Stimulated activated CD8-positive, alpha-beta memory T cell treated with anti-CD3 and anti-CD28 coated beads, Interleukin-4, amount 100 ng/mL, for 4 hours (primary cell): ENCODE measurements at places on chromosomes 2 and 18.

- DNase-seq, result no peak
Observed at GRCh38 chr2:237569041-237569440, 2.7 kb downstream of the PRLH start.

DNA sequence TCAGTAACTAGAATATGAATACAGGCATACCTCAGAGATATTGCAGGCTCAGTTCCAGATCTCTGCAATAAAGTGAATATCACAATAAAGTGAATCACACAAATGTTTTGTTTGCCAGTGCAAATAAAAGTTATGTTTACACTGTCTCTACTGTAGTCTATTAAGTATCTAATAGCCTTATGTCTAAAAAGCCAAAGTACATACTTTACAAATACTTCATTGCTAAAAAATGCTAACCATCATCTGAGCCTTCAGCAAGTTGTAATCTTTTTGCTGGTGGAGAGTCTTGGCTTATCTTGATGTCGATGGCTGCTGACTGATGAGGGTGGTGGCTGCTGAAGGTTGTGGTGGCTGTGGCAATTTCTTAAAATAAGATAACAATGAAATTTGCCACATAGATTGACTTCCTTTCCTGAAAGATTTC, 159.4 kb downstream of the MYO1B start:
- DNase-seq, result no peak

GRCh38 chr2:106106622-106107508, 87.2 kb downstream of the UXS1 start:
- no peak for DNase-seq

DNA sequence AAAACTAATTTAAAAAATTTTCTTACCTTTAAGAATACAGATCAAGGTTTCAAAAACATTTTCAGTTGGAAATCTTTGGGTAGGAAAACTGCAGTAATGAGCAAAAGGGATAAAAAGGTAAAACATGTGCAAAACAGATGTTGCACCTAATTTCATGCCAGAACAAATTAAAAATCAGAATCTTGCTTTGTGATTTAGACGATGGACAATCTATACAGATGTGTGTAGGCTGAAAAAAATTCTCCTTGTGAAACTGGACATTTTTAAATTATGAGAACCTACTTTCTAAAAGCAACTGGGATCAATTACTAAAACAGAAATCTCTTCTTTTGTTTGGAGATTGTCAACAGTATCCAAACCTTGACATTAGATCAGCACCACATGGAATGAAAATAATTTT, 183.2 kb upstream of the ITGA4 start:
- no peak for DNase-seq

DNA sequence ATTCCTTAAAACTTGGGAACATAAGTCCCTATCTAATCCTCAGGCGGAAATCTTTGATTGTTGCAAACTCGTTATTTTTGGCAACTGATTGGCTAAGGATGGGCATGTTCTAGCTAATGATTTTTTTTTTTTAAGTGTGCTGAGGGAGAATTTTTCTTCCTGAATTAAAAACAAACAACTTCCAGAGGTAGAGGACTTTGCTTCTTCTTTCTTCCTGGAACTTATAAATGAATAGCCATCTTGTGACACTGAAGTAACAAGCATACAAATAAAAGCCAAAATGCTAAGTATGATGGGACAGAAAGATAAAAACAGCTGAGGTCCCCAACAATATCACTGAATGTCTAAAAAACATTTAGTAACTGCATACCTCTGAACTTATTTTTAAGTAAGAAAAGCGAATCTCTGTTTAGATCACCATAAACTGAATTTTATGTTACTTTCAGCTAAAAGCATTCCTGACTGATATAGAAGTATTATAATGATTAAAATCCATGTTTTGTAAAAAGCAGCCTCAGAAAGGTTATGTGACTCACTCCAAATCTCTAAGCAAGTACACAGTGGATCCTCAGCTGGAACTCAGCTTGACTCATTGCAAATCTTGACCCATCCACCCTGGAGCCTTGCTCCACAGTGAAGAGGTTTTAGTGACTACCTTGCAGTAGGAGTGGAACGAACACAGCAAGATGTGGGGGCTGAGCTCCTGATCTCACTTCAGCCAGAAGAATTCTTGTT, 344.4 kb downstream of the CLIP4 start:
- DNase-seq, result no peak

GRCh38 chr2:19550750-19551149, 192.3 kb upstream of the OSR1 start:
- no peak for DNase-seq

DNA sequence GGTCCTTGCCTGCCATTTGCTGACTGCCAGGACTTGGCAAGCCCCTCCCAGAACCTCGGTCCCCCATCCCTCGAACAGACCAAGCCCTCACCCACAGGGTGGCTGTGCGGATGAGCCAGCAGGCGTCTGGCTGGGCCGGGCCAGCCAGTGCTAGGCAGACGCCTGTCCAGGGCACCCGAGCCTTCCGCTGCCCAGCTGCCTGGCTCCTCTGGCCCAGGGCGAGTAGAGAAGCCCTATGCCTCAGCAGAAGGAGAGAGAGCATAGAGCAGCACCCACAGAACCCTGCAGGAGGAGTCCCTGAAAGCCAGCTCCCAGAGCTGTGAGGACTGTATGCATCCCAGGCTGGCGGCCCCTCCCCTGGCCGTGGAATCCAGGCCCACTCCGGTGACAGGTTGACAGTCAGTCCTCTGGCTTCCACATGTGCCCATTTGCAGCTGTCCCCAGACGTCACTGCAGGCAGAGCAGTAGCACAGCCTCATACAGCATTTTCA, 62.1 kb upstream of the GLI2 start:
- DNase-seq, result no peak

GRCh38 chr2:125313806-125314205, 1288.7 kb downstream of the CNTNAP5 start:
- DNase-seq, result no peak

- DNase-seq, result no peak
Observed at GRCh38 chr18:54423831-54424230, 66.1 kb downstream of the C18orf54 start.

- DNase-seq, result no peak
Observed at GRCh38 chr18:46379323-46379950, 275.3 kb downstream of the HAUS1 start.

DNA sequence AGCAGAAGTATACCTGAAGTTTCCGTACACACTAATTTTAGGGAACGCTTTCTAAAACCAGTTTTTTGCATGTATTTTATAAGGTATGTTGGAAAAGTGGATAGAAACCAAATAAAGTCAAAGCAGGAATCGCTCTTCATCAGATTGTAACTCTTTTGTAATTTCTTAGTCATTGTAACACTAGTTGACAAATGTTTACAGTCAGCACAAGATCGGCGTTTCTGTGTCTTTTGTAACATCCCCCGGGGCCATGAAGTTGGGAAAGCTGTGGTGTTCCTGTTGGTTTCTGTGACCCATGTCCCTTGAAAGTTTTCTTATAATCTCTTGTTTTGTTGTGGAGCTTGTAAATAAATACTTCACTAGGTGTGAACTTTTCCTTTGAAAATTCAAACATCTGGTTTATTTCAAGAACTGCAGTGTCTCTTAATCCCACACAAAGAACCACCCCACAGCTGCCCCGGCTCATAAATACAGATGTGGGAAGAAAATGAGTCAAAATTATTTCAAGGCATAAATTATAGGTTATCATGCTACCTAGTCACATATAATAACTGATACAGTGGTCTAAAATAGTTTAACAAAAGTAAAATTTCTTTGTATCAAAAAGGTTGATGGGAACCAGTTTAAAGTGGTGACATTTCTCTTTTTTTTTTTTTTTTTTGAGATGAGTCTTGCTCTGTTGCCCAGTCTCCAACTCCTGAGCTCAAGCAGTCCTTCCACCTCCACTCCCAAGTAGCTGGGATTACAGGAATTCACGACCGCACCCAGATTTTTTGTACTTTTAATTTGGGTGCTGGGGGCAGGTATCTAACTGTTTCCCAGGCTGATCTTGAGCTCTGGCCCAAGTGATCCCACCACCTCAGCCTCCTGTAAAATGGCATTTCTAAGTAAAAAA, 751 bp upstream of the NMI start:
- no peak for DNase-seq

- no peak for DNase-seq
Observed at GRCh38 chr2:220814441-220814840, 757.7 kb downstream of the EPHA4 start.

GRCh38 chr18:22172594-22173049, 3.2 kb downstream of the GATA6 start:
- DNase-seq, result no peak

DNA sequence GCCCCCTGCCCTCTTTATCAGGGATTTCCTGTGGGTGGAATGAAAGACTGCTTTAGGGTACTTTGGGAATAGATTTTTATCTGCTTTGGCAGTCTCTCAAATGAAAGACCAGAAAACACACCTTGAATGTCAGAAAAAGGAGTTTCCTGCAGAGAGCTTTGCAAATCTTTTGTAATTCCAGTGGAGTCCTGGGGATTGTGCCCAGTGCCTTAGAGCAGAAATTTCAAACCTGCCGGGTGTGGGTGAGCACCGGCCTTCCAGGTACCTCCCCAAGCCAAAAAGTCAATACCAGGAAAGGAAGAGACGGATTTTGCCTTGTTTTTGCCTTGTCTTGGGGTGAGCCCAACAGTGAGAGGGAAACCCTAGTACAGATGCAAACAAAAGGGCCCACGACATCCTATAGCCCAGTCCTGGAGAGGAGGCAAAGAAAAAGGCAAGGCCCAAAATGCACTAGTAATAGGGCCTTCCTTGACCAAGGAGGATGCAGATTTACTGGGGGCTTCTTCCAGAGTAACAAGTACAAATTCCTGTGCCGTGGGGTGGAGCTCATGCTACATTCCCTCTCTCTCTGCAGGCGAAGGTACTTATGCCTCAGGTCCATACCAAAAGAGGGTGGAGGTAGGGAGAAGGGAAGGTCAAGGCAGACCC, 36.4 kb downstream of the FOXI3 start:
- no peak for DNase-seq

DNA sequence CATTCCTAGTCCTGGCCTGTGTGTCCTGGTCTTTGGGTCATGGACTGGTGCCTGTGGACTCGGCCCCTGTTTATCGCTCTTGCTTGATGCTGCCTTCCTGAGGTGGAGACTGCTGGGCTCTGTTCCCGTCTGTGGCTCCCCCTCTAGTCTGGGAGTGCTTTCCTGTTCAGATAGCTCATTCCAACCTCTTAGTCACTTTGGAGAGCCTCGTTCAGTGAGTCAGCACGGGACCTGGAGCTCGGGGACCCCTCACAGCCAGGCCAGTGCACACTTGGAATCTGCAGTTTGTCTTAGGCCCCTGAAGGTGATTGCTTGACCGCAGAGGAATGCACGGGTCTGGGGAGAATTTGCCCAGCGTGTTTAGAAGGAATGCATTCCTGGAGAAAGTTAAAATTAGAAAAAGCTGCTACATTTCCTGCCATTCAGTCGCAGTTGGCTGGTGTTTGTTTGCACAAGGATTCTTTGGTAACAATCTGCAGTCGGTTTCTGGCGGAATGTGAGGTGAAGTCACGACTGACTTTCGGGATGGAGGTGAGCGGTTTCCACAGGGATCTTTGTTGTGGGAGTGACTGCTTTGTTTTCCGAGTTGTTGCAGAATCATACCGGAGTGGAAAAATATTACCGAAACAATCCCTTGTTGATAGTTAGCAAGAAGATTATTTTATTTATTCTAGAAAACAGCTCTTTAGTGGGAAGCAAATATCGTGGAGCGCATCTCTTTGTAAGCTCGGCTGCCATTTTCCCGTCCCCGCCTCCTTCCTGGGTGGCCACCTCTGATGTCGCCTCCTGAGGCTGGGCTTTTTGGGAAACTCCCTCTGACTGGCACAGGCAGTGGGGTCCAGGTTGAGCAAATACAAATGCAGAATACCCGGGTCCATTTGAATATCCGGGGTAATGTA, 29.6 kb downstream of the SH3BP4 start:
- DNase-seq, result no peak

- no peak for DNase-seq
Observed at GRCh38 chr18:79372461-79372860, 23.3 kb upstream of the NFATC1 start.

DNA sequence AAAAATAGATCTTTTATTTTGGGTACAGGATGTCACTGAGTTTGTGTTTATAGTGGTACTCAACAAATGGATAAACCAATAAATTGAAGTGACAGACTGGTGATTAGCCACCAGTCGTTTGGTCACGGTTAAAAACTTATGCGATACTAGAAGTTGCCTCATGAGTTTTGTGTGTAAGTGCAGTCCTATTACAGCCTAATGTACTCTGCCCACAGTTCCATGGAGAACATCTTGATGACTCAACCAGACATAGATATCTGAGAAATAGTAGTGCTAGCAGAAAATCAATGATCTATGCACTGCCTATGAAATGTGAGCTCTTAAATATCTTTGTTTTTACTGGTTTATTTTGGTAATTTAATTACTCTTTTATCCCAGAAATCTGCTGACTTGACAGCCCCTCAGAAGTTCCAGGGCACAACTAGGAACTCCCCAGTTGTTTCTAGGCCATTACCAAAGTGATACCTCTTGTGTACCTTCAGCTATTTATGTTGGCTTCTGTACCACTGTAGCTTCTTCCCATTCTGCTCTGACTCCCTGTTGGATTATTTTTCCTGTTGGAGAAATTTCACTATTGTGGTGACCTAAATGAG, 209.1 kb upstream of the KCNJ3 start:
- no peak for DNase-seq

DNA sequence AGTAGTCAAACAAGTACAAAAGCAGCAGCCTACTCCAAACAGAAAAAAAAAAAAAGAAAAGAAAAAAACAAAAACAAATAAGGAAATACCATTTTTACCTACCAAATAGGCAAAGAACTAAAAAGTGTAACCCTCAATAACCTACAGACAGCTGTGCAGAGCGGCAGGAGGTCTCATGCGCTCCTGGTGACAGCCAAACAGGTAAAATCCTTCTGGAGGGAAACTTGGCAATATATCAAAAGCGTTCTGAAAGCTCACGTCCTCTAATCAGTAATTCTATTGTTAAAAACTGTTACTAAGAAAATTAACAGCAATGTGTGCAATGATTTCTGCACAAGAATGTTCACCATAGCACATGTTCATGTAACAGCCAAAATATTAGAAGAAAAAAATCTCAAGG, 105.6 kb downstream of the AFF3 start:
- no peak for DNase-seq

GRCh38 chr2:46175419-46175818, 121.8 kb upstream of the EPAS1 start:
- DNase-seq, result no peak

GRCh38 chr2:32991091-32991845, 44.5 kb downstream of the LTBP1 start:
- DNase-seq, result no peak

- DNase-seq, result no peak
Observed at GRCh38 chr18:38250971-38251370, 685.4 kb upstream of the CELF4 start.

- no peak for DNase-seq
Observed at GRCh38 chr2:202261531-202261930, 4.0 kb upstream of the NOP58 start.

DNA sequence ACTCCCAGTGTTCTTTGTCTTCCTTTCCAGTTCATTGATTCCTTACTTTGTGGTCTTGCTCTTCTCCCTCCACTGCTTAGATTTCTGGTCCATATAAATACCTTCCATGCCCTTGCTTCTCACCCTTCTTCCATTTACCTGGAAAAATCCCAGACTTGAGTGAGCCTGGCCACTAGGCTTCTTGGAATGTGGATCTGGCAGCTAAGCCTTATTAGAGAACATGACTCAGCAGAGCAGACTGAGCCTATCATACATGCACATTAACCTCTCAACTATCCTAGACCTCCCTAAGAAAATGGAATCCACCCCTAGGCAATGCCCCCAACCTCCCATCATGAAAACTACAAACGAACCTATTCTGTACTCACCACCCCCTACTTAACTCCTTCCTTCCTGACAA, 127.7 kb downstream of the RHBDD1 start:
- no peak for DNase-seq
